Right renal cortex interstitium (tissue), 3 donors: ENCODE measurements at places on chromosomes 4 and X. TPM values are rescaled to one million over a fixed set of nuclear protein-coding genes. Genes with fewer than 3 reads are reported as not detected.

GRCh38 chr4:183455431-183456195, 11.2 kb downstream of the CDKN2AIP start:
- DNase-seq = no peak

DNA sequence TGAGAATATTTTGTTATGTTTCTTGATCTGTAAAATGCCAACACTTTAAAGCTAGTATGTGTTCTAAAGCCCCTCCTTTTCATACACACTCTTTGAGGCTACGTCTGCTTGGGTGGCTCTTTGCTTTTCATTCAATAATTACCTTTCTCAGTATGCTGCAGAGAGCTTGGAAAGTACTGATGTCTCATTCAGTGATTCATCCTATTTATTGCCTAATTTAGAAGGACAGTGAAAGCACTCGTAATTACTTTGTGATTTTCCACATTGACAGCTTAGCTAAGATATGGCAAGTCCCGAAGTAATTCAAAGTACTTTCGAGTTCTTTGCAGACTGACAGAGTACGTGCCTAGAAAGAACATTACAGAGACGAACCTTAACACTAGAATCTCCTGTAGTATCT, 57.2 kb downstream of the BMP15 start:
- DNase-seq = no peak

The FGG gene
- polyA plus RNA-seq = 1.1 TPM

GRCh38 chr4:62004881-62005280, 804.8 kb downstream of the ADGRL3 start:
- DNase-seq = no peak

DNA sequence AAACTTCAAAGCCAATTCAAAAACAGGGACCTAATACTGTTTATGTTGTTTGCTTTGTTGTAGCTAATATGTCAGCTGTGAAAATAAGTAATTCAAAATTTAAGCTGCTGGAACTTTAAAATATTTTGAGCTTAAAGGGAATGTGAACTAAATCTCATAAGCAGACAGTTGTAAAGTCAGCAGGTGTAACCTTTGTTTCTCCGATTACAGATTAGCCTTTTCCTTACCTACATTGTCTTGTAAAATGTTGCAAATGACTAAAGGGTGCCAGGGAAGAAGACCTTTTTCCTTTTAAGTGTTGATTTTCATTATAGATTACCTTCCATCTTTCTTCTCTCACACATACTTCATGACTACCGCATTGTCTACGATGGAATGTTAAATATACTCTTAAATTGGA, 405.1 kb downstream of the KCNIP4 start:
- DNase-seq = no peak

GRCh38 chr4:145920205-145920604, 18.4 kb downstream of the ZNF827 start:
- DNase-seq = no peak
